Suprapubic skin (tissue), 4 donors: ENCODE measurements at places on chromosomes 5 and 9. TPM values are rescaled to one million over a fixed set of nuclear protein-coding genes. Genes with fewer than 3 reads are reported as not detected.

DNA sequence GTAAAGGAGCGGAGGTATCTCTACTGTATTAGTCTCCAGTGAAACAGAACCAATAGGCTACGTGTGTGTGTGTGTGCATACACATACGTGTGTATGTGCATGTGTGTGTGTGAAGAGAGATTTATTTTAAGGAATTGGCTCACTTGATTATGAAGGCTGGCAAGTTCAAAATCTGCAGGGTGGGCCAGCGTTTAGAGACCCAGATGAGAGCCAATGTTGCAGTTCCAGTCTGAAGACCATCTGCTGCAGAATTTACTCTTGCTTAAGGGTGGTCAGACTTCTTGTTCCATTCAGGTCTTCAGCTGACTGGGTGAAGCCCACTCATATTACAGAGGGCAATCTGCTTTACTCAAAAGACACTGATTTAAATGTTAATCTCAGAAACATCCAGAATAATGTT, 119.2 kb downstream of the FGF18 start:
- DNase-seq: no peak
- no peaks in the 10 kb centered on the region for H3K36me3 ChIP-seq
- no peak overlapping the region for H3K27ac ChIP-seq
- peaks cover 3% of the 10 kb centered on the region for H3K27me3 ChIP-seq
- no peaks in the 10 kb centered on the region for H3K4me1 ChIP-seq

DNA sequence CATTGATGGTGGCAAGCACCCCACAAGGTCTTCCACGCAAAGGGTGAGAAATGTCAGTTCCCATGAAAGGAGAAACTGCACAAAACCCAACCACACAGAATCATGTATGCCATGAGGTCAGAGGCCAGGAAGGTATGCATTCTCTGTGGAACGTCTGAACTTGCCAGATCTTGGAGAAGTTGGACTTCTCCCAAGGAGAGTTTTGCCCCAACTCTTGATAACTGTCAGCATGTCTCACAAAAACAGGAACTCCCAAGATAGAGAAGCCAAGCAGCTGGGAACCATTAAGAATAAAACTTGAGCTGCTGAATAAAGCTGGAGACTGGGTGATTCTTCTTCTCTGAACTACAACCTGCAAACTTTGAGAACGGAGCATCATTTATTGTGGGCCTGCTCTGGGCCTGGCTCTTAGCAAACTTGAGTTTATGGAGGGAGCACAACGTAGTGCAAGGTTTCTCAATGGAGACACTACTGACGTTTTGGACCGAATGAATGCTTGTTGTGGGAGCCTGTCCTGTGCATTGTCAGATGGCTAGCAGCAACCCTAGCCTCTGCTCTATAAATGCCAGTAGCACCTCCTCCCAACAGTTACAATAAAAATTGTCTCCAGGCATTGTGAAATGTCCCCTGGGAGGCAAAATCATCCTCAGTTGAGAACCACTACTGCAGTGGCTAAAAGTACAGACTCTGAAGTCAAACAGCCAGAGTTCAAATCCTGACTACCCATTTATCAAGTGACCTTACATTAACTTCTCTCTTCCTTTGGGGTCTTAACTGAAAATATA, 193.5 kb downstream of the ACTL7B start:
- no peaks in the 10 kb centered on the region for H3K27me3 ChIP-seq
- H3K27ac ChIP-seq: no peak overlapping the region
- no peak for DNase-seq
- no peaks in the 10 kb centered on the region for H3K36me3 ChIP-seq
- peaks cover 39% of the 10 kb centered on the region for H3K4me1 ChIP-seq
- no peak overlapping the region for H3K4me3 ChIP-seq

DNA sequence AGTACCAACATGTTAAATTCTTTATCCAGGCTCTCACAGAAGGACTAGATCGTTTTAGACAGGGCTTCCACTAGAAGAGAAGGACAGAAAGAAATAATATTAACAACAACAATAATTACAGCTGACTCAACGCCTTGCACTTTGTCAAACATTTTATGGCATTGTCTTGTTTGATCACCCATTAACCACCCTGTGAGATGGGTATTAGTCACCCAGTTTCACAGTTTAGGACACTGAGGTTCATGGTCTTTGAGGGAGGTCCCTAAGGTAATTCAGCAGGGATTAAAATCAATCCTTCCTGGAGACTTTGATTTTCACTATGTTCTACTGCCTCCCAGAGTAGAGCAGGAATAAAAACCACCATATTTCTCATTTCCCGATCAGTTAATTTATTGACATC, 51.4 kb upstream of the BNC2 start:
- H3K4me3 ChIP-seq: no peak overlapping the region
- H3K27ac ChIP-seq: no peak overlapping the region
- H3K27me3 ChIP-seq: no peaks in the 10 kb centered on the region
- no peaks in the 10 kb centered on the region for H3K36me3 ChIP-seq
- no peaks in the 10 kb centered on the region for H3K4me1 ChIP-seq

DNA sequence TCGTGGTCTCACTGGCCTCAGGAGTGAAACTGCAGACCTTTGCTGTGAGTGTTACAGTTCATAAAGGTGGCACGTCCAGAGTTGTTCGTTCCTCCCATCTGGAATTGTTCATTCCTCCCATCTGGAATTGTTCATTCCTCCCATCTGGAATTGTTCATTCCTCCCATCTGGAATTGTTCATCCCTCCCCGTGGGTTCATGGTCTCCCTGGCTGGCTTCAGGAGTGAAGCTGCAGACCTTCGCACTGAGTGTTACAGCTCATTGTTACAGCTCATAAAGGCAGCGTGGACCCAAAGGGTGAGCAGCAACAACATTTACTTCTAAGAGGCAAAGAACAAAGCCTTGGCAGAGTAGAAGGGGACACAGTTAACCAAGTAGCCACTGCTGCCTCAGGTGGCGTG, 69.1 kb downstream of the GCNT1 start:
- H3K4me3 ChIP-seq: no peak overlapping the region
- H3K27me3 ChIP-seq: no peaks in the 10 kb centered on the region
- no peak for DNase-seq
- H3K27ac ChIP-seq: no peak overlapping the region

DNA sequence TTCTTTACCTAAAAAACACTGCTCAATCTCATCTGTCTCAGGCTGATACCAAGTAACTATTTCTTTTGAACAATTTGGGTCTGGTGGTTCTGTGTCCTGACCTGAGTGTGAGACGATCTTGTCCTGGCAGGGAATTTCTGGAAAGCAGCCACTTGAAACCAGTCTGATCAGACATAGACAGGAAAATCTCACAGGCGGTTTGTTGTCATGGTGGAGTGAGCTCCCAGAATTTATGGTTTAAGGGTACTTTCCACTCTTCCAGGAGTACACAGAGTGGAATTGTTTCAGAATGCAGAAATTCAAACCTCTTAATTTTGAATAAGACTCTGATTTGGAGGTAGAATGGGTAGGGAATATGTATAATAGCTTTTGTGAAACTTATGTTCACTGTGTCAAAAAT, 268.2 kb downstream of the ISL1 start:
- H3K27ac ChIP-seq: no peak overlapping the region
- no peaks in the 10 kb centered on the region for H3K27me3 ChIP-seq
- H3K4me3 ChIP-seq: no peak overlapping the region
- no peak for DNase-seq
- no peaks in the 10 kb centered on the region for H3K36me3 ChIP-seq

GRCh38 chr5:168409591-168410458, 76.4 kb upstream of the RARS1 start:
- no peak overlapping the region for H3K27ac ChIP-seq
- no peak for DNase-seq
- no peaks in the 10 kb centered on the region for H3K27me3 ChIP-seq
- H3K36me3 ChIP-seq: no peaks in the 10 kb centered on the region
- no peak overlapping the region for H3K4me3 ChIP-seq

- no peak overlapping the region for H3K4me3 ChIP-seq
- H3K27ac ChIP-seq: no peak overlapping the region
- H3K36me3 ChIP-seq: peaks cover 58% of the 10 kb centered on the region
- no peaks in the 10 kb centered on the region for H3K27me3 ChIP-seq
These were observed 5.4 kb downstream of the DCTN4 start for GRCh38 chr5:150753463-150753862.

- DNase-seq: no peak
- no peaks in the 10 kb centered on the region for H3K36me3 ChIP-seq
- H3K27ac ChIP-seq: no peak overlapping the region
- H3K4me1 ChIP-seq: peaks cover 24% of the 10 kb centered on the region
These were observed 86.8 kb upstream of the OSMR start for GRCh38 chr5:38758774-38759600.

GRCh38 chr9:123096987-123097386, 63.5 kb downstream of the GPR21 start:
- no peaks in the 10 kb centered on the region for H3K27me3 ChIP-seq
- no peak overlapping the region for H3K27ac ChIP-seq
- H3K4me3 ChIP-seq: no peak overlapping the region
- DNase-seq: no peak

- H3K36me3 ChIP-seq: no peaks in the 10 kb centered on the region
- peak overlapping the region; percentile 70 for H3K4me3 ChIP-seq
- H3K4me1 ChIP-seq: peaks cover 17% of the 10 kb centered on the region
- H3K27ac ChIP-seq: peak overlapping the region; percentile 52
- DNase-seq: no peak
These were observed 728 bp upstream of the SLC1A1 start for GRCh38 chr9:4489562-4489918.

DNA sequence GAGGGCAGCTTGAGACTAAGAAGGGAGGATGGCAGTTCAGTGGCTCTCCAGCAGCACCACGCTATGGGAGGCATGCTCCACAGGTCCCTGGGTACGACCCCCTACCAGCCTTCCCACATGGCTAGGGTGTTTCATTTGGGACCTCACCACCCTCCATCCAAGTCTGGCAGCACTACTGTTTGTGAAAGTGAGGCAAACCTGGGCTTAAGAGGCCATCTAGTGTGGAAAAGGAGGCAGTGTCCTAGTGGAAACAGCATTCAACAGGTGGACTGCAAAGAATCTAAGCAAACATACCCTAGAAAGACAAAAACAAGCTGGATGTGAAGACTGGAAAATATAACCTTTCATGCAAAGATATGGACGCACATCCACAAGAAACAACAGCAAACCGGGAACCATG, 4.8 kb upstream of the C5orf47 start:
- DNase-seq: no peak
- peaks cover 15% of the 10 kb centered on the region for H3K27me3 ChIP-seq
- H3K4me1 ChIP-seq: no peaks in the 10 kb centered on the region
- H3K27ac ChIP-seq: no peak overlapping the region
- no peak overlapping the region for H3K4me3 ChIP-seq

DNA sequence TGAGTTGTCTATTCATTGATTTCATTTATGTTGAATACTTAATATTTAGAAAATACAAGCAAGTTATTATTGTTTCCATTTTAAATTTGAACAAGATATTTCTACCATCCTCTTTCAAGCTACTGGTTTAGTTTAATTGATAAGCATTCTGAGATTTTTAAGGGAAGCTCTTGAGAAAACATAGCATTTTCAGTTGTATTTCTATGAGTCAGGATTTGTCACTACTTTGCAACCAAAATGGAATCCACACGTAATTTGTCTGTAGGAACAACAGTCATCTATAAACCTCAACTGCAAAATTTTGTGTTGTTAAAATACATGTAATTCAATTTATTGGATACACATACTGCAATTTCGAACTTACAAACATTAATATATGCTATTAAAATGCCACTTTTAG, 74.0 kb downstream of the PRR16 start:
- H3K4me1 ChIP-seq: no peaks in the 10 kb centered on the region
- no peak for DNase-seq
- no peaks in the 10 kb centered on the region for H3K36me3 ChIP-seq
- no peak overlapping the region for H3K27ac ChIP-seq
- H3K27me3 ChIP-seq: no peaks in the 10 kb centered on the region

Gene NUTM2G
- total RNA-seq: not detected

DNA sequence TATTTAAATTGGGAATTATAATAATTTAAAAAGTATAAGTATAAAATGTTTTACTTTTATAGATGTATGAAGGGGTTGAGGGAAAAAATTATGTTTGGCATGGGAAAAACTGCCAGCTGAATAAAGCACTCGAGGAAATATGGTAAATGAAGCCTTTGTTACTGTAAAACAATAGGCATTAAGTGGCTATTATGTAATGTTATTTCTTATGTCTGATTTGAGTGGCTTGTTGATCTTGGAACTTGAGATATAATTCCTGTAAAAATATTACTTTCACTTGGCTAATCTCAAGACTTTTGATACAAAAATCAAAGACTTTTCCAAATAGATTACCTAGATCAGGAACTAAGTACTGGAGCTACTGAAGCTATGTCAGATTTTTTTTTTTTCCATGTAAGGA, 182.9 kb downstream of the CD180 start:
- DNase-seq: no peak
- H3K4me3 ChIP-seq: no peak overlapping the region
- no peaks in the 10 kb centered on the region for H3K36me3 ChIP-seq
- peaks cover 57% of the 10 kb centered on the region for H3K4me1 ChIP-seq

DNA sequence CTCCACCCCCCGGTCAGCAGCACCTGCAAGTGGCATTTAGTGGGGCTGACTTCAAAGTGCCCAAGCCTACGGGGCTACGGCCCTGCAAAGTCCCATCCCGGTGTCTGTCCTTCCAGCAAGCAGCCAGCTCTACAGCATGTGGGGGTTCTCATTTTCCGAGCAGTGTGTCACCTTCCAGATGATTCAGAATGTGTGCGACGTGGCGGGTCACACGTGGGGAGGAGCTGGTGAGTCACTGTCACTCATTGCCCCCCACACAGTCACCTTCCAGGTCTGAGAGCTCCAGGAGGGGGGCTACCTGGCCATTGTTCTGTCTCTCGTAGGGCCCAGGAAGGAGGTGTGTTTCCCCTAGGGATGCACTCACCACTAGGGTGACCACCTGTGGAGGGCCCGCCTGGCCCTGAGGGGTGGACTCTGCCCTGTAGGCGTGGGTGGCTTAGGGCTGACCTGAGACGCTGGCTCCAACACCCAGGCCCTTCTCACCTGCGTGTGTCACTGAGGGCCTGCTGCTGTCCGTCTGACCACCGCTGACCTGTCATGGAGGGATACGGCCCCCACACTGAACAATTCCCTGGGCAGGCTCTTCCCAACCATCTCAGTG, 70.2 kb downstream of the SEMA4D start:
- H3K27me3 ChIP-seq: no peaks in the 10 kb centered on the region
- DNase-seq: no peak
- peaks cover 35% of the 10 kb centered on the region for H3K4me1 ChIP-seq
- H3K36me3 ChIP-seq: no peaks in the 10 kb centered on the region
- H3K27ac ChIP-seq: no peak overlapping the region

Gene CATSPER3
- total RNA-seq: not detected

Gene GALNT12
- total RNA-seq: 1.4 TPM
